NCI-H748 treated with DMSO at 0.1 percent for 48 hours (cell line): ENCODE measurements at places on chromosomes 7 and 10.
A peak's percentile ranks its signal among the peaks of the same experiment; 100 is the strongest.

DNA sequence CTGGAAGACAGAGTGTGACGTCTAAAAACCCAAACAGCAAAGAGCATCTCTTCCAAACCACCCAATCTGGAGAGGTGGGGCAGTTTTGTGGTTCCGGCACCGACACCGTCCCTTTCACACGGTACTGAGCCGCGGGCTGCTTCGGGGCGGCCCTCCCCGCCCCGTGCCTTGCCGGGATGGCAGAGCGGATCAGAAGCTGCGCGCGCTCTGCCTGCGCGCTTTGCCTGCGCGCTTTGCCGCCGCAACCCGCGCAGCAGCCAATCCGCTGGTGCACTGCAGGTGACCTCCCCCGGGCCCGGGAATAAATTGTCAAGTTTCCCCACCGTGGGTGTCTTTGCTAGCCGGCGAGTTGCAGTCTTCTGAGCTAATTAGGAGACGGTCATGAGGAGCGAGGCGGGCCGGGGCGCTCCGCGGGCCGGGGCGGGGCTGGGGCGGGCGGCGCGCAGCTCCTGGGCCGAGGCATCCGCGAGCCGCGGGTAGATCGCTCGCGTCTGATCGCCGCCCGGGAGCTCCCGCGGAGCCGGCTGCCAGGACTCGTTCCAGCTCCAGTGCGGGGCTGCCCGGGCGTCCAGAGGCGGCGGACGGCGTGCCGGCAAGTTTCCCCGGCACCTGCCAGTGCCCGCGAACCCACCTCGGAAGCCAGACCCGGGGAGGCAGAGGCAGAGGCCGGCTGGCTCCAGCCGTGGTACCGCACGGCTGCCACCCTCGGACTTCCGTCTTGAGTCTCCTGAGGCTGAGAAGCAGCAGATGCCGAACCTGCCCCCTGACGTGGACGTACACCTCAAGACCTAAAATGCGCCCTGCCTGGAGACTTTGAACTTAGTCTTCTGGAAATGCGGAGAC lies 536.0 kb upstream of the GALNT17 start:
- peak; percentile 44 for DNase-seq

GRCh38 chr10:125149036-125149679 lies 11.2 kb downstream of the CTBP2 start:
- peak; percentile 19 for DNase-seq

DNA sequence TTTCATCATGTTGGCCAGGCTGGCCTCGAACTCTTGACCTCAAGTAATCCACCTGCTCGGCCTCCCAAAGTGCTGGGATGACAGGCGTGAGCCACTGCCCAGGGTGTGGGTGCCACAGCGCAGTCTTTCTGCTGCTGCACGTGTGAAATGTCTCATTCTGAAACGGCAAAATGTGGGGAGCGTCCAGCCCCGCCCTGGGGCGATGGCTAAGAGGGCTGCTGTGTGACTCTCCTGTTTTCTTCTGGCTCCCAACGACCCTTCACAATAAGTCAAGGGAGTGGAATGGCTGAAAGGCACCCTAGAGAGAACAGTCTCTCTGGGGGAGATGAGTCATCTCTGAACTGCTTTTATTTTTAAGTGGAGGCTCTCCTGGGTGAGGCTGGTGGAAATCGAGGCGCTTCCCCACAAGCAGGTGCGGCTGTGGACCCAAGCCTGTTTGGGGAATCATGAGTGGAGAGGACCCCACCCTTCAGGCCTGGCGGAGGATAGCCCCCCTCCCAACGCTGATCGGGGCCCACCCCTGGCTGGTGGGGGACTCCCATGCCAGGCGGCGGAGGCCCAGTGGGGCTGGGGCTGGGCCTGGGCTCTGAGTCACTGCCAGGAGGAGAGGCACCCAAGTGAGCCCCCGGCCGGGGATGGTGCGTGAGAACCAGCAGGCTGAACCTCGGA lies 18.0 kb downstream of the ADAP1 start:
- DNase-seq, result no peak

GRCh38 chr7:41305001-41305400 lies 397.9 kb downstream of the INHBA start:
- DNase-seq, result no peak

DNA sequence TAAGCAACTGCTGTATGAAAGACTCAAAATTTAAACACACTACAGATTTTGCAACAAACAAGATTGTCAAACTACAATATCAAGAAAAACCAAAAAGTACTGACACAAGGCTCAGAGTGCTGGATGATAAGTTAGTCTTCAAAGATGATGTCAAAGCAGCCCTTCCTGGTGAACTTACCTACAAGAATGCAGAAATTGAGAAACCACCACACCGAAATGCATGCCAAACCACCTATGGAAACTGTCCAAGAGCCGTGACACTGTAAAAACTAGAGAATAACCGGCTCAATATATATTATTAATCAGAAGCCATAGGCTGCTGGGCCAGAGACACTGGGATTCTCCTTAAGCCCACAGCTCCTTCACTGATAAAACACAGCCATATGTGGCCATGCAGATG lies 25.3 kb downstream of the DENND11 start:
- no peak for DNase-seq

- no peak for DNase-seq
These were observed 321.7 kb upstream of the LRGUK start for GRCh38 chr7:133805426-133805825.

DNA sequence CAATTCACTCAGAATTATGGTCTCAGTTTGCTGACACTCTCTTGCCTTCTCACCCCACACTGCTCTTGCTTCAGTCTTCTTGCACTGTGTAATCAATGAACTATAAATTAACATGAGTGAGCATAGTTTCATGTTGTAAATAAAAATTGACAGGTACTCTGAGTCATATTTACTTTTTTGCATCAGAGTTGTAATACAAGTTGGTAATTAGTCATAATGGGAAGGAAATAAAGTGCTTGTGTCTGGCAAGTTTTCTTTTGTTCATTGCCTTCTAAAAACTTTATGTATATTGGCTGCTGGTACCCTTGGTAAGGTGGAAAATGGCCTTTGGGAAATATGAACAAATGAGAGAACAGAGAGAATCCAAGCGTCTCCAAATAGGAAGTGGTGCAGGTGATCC lies 169.3 kb upstream of the MAGI2 start:
- no peak for DNase-seq

- DNase-seq, result peak; percentile 34
These were observed 223.5 kb upstream of the PHYHIPL start for GRCh38 chr10:58952747-58953466.

DNA sequence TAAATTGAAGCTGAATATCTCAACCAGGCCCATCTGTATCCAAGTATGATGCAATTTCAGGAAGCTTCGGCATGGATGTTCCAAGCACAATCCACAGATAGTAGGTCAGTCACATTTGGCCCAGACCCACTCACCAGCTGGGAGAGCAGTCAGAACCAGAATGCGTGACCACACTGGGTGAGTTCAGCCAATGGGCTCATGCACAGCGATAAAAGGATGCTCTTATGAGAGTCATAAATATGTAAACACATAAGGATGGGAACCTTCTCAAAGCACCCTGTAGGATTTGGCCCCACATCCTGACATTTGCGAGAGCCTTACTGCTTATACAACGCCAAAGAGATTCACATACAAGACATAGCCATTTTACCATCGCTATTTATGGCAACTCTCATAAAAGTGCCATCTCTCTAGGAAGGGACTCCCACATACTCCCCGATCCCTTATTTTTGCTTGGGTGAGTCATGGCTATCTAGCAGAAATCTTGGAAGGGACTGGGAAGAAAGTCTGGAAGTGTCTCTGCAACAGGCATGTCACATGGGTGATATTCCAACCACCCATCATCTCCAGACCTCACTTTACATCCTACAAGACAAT lies 3.0 kb downstream of the AFAP1L2 start:
- no peak for DNase-seq

DNA sequence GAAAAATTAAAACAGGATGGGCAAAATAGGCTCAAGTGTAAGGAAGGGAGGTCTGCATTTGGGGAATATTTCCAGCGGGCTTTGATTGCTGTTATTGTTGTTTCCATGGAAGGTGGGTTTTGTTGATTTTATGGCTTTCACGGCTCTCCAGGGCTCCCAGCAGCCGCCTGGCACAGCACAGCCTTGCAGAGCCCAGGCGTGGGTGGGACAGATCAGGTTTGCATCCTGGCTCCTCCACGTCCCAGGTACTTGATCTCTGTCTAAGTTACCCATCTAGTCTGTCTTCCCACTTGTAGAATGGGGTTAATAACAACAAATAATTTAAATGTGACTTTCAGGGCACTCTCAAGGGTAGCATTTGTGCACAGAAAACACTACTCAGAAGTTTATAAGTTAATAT lies 45.2 kb downstream of the HTR5A start:
- no peak for DNase-seq

DNA sequence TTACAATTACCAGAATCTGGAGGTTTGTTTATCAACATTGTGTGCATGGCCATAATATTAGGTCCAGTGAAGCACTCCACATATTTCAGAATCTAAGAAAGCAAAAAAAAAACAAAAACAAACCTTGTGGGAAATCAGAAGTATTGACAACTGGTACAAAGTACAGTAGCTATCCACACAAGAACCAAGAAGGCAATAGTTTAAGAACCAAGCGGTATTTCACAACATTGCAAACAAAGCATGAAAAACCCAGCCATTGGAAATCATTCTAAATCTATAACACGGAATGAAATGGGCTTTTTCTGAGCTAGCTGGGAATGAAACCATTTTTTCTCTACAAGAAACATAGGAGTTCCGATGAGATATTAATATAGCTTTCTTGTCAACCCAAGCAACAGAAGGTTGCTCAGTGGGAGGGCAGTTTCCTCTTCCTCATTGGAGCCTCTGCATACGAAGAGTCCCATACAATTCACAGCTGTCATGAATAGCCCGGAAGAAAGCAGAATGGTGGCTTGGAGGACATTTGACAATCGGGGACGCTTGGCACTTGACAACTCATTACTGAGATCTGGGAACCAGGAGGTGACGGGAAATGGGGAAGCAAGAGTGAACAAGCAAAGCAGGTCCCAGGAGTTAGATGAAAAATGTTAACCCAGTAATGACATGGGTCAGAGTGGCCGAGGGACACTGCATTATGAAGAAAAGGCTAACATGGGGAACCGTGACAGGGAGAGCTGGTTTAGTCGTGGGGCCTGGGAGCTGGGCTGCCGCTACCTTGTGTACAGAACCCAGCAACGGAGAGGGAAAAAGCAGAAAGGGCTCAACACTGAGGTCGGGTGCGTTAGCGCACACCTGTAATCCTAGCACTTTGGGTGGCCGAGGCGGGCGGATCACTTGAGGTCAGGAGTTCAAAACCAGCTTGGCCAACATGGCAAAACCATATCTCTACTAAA lies 7.8 kb downstream of the PHYH start:
- DNase-seq, result no peak

GRCh38 chr7:119515214-119515613 lies 757.8 kb upstream of the KCND2 start:
- DNase-seq, result no peak
